ENCODE measurements at places on chromosomes 2 and 18. TPM values are rescaled to one million over a fixed set of nuclear protein-coding genes. Genes with fewer than 3 reads are reported as not detected.

- peak; percentile 77 for DNase-seq
- peak overlapping the region; percentile 61 for H3K4me3 ChIP-seq
- peaks cover 71% of the 10 kb centered on the region for H3K4me1 ChIP-seq
Observed at GRCh38 chr2:46800218-46800617, 115.4 kb downstream of the MCFD2 start.

GRCh38 chr2:237456200-237456843 is 30.7 kb upstream of the MLPH start:
- H3K27me3 ChIP-seq, result no peaks in the 10 kb centered on the region
- H3K36me3 ChIP-seq, result no peaks in the 10 kb centered on the region
- H3K4me1 ChIP-seq, result peaks cover 54% of the 10 kb centered on the region
- H3K4me3 ChIP-seq, result no peak overlapping the region

- H3K27me3 ChIP-seq, result no peaks in the 10 kb centered on the region
- no peaks in the 10 kb centered on the region for H3K4me1 ChIP-seq
- no peak overlapping the region for H3K4me3 ChIP-seq
- DNase-seq, result no peak
- no peaks in the 10 kb centered on the region for H3K36me3 ChIP-seq
- no peak overlapping the region for H3K27ac ChIP-seq
Observed at GRCh38 chr2:57296795-57297517, 749.6 kb upstream of the VRK2 start.

DNA sequence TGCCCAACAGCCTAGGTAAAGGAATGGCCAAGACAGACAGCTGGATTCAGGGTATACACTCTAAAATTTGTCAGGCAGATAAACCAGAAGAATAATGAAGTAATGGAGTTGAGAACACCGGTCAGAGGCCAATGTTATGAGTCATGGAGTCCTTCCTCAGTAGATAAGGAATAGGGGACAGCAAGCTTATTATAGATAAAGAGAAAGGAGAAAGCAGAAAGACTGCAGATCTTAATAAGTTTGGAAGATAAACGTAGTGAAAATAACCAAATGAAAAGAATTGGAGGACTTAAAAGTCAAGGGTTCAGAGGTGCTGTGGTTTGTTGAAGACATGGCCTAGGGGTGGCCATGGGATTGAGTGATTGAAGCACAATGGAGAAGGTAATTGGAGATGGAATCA is 63.5 kb upstream of the NFE2L2 start:
- no peaks in the 10 kb centered on the region for H3K36me3 ChIP-seq
- no peaks in the 10 kb centered on the region for H3K27me3 ChIP-seq
- no peak for DNase-seq
- no peak overlapping the region for H3K27ac ChIP-seq
- no peak overlapping the region for H3K4me3 ChIP-seq

DNA sequence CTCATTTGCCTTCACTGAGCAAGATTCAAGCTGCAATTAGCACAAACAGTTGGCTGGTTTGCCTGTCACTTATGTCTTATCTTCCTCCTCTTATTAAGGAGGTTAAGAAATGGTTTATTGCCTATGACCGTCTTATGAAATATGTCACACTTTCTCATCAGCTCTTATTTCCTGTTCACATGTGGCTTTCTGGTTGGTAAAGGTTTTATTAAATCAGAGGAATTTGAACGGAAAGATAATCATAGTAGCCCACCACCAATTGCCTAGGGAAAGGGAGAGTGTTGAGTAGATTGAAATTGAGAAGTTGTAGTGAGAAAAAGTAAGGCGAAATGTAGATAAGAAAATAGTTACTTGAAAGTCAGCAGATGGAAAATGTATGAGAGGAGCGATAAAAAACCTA is 4.2 kb upstream of the IL1R1 start:
- no peak for DNase-seq
- no peak overlapping the region for H3K4me3 ChIP-seq
- H3K4me1 ChIP-seq, result peaks cover 14% of the 10 kb centered on the region
- H3K36me3 ChIP-seq, result no peaks in the 10 kb centered on the region
- no peaks in the 10 kb centered on the region for H3K27me3 ChIP-seq

DNA sequence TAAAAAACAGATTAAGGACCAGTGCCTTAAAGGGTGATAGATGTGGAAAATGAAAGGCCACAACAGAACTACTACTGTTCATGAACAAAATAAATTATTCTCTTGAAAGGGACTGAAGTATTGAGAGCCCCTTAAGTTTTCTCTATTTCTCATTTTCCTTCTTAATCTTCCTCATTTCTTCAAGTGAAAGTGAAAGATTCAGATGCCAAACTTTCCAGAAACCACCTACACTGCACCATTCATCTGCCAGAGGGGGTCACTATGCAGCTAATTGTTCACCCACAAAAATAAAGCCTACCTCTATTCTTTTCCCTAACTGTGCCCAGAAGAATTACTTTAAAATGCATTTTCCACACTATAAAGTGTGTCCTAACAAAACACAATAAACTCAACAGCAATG is 140.1 kb downstream of the NR4A2 start:
- no peak for DNase-seq
- no peak overlapping the region for H3K4me3 ChIP-seq
- H3K4me1 ChIP-seq, result no peaks in the 10 kb centered on the region
- H3K36me3 ChIP-seq, result no peaks in the 10 kb centered on the region
- H3K27me3 ChIP-seq, result no peaks in the 10 kb centered on the region
- no peak overlapping the region for H3K27ac ChIP-seq

DNA sequence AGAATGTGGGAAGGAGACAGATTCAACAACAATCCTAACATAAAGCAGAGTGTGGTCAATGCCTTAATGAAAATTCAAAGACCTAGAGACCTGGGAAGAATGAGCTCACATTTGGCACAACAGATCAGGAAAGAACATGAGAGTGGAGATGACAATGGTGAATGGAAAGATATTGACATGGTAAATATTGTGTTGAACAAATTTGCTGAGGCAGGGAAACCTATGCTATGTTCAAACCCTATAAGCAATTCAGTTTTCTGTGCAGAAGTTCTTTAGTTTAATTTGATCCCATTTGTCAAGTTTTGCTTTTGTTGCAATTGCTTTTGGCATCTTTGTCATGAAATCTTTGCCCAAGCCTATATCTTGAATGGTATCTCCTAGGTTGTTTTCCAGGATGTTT is 199.4 kb upstream of the LRRTM4 start:
- no peak overlapping the region for H3K27ac ChIP-seq
- no peak for DNase-seq
- no peaks in the 10 kb centered on the region for H3K4me1 ChIP-seq
- no peak overlapping the region for H3K4me3 ChIP-seq
- no peaks in the 10 kb centered on the region for H3K36me3 ChIP-seq

- H3K27me3 ChIP-seq, result no peaks in the 10 kb centered on the region
- peak overlapping the region; percentile 100 for H3K27ac ChIP-seq
- H3K4me3 ChIP-seq, result peak overlapping the region; percentile 98
- H3K36me3 ChIP-seq, result peaks cover 21% of the 10 kb centered on the region
- peak; percentile 1 for DNase-seq
Observed at GRCh38 chr2:238425505-238425978, 1.2 kb upstream of the ASB1 start.

DNA sequence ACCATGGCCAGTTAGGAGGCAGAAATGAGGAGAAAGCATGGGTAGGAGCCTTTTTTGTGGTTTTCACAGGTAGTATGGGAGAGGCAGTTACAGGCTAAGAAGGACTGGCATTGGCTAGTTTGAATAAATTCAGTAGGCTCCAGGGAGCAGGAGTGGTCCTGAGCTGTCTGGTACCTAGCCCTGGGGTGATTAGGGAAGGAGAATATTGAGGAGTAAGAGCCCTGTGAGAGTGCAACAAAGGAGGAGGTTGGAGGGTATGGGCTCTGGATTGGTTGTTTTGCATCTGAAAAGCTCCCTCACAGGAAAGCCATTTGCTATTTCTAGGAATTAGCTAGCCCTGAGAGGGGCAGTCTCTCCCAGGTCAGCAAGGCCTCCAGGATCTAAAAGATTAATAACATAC is 13.3 kb upstream of the TCF7L1 start:
- H3K27me3 ChIP-seq, result peaks cover 6% of the 10 kb centered on the region
- no peak for DNase-seq
- no peak overlapping the region for H3K27ac ChIP-seq
- no peaks in the 10 kb centered on the region for H3K4me1 ChIP-seq

- peak; percentile 43 for DNase-seq
- no peak overlapping the region for H3K4me3 ChIP-seq
- H3K4me1 ChIP-seq, result peaks cover 14% of the 10 kb centered on the region
- peak overlapping the region; percentile 46 for H3K27ac ChIP-seq
- H3K36me3 ChIP-seq, result no peaks in the 10 kb centered on the region
- no peaks in the 10 kb centered on the region for H3K27me3 ChIP-seq
Observed at GRCh38 chr18:9513971-9514512, 38.7 kb downstream of the RALBP1 start.

- no peaks in the 10 kb centered on the region for H3K36me3 ChIP-seq
- peaks cover 14% of the 10 kb centered on the region for H3K27me3 ChIP-seq
- no peak overlapping the region for H3K4me3 ChIP-seq
- H3K27ac ChIP-seq, result no peak overlapping the region
- peaks cover 21% of the 10 kb centered on the region for H3K4me1 ChIP-seq
- DNase-seq, result peak; percentile 92
Observed at GRCh38 chr2:233711312-233712008, 1.2 kb upstream of the UGT1A5 start.

GRCh38 chr18:58412844-58413666 is 215.8 kb downstream of the ALPK2 start:
- DNase-seq, result no peak
- no peak overlapping the region for H3K27ac ChIP-seq
- H3K4me1 ChIP-seq, result peaks cover 18% of the 10 kb centered on the region
- no peaks in the 10 kb centered on the region for H3K36me3 ChIP-seq

GRCh38 chr2:187862715-187863114 is 308.5 kb upstream of the TFPI start:
- no peak for DNase-seq
- H3K27ac ChIP-seq, result no peak overlapping the region
- no peaks in the 10 kb centered on the region for H3K36me3 ChIP-seq
- H3K4me3 ChIP-seq, result no peak overlapping the region
- H3K4me1 ChIP-seq, result no peaks in the 10 kb centered on the region

DNA sequence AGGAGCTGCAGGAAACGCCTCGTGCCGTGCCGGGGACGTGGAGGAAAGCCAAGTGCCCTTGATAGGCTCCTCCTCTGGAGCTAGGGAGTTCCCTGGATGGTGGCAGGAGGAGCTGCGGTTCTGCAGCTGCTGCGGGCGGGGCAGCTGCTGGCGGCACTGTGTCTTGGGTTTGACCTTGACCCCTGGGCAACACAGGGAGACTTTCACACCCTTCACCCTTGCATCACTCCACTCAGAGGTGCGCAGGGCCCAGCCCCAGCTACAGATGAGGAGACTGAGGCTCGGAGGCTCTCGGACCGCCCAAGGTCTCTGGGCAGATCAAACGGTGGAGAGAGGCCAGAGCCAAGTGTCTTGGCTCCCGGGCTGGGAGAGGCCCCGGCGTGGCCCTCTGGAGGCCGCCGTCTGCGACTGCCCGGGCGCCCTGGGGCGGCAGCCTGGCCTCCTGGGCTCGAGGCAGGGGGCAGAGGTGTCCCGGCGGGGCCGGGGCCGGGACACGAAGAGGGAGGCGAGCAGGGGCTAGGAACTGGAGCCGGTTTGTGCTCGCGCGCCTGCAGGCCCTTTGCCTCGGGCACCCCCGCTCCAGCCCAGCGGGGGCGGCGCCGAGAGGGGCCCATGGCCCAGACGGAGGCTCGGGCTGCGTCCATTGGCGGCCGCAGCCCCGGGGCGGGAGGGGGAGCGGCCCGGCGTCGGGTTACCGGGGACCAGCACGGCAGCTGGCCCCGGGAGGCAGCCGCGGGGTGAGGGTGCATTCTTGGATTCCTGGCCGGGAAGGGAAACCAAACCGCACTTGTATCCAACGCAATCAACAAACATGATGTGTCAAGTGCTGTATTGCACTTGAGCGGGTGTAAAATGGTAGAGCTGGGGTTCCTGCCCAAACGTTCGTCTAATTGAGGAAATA is 129.6 kb upstream of the SLC1A4 start:
- H3K4me1 ChIP-seq, result peaks cover 46% of the 10 kb centered on the region
- H3K4me3 ChIP-seq, result peak overlapping the region; percentile 54
- H3K27me3 ChIP-seq, result no peaks in the 10 kb centered on the region

- H3K27ac ChIP-seq, result no peak overlapping the region
- DNase-seq, result no peak
- no peaks in the 10 kb centered on the region for H3K27me3 ChIP-seq
- H3K4me1 ChIP-seq, result no peaks in the 10 kb centered on the region
Observed at GRCh38 chr18:64852281-64852680, 703.4 kb upstream of the LINC00305 start.

- H3K27me3 ChIP-seq, result no peaks in the 10 kb centered on the region
- no peak overlapping the region for H3K4me3 ChIP-seq
- peak; percentile 76 for DNase-seq
- H3K27ac ChIP-seq, result no peak overlapping the region
- H3K36me3 ChIP-seq, result no peaks in the 10 kb centered on the region
Observed at GRCh38 chr2:220147161-220148038, 520.0 kb downstream of the SLC4A3 start.

GRCh38 chr18:2459886-2460285 is 111.4 kb downstream of the METTL4 start:
- no peak overlapping the region for H3K4me3 ChIP-seq
- no peaks in the 10 kb centered on the region for H3K36me3 ChIP-seq
- H3K27ac ChIP-seq, result no peak overlapping the region
- H3K27me3 ChIP-seq, result no peaks in the 10 kb centered on the region

- DNase-seq, result no peak
- H3K4me3 ChIP-seq, result no peak overlapping the region
- H3K27ac ChIP-seq, result no peak overlapping the region
Observed at GRCh38 chr2:34652636-34653035, 1053.5 kb upstream of the FAM98A start.

- H3K4me3 ChIP-seq, result peak overlapping the region; percentile 70
- no peaks in the 10 kb centered on the region for H3K36me3 ChIP-seq
- H3K4me1 ChIP-seq, result peaks cover 26% of the 10 kb centered on the region
- H3K27me3 ChIP-seq, result no peaks in the 10 kb centered on the region
- peak overlapping the region; percentile 82 for H3K27ac ChIP-seq
- DNase-seq, result no peak
Observed at GRCh38 chr2:26300234-26300925, 45.6 kb upstream of the SELENOI start.

DNA sequence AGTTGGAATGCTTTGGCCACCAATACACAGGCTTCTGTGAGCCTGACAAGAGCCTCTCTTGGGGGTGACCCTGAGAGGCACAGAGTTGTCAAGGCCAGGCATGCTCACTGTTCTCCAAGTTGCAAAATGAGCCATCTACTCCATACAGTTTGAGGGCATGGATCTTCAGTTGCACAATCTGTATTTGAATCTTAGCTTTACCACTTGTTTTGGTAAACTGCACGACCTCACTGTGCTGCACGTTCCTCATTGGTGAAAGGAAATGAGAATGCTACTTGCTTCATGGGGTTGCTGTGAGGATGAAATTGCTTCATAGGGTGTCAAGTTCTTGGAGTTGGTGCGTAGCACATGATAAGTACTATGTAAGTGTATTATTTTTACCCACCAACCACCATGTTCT is 12.0 kb upstream of the HAAO start:
- no peak overlapping the region for H3K4me3 ChIP-seq
- peaks cover 14% of the 10 kb centered on the region for H3K4me1 ChIP-seq
- H3K36me3 ChIP-seq, result no peaks in the 10 kb centered on the region
- no peak overlapping the region for H3K27ac ChIP-seq
- DNase-seq, result no peak

GEN1 gene
- 8.3 TPM for total RNA-seq

EFHD1 gene
- 2.4 TPM for total RNA-seq

ZFP36L2 gene
- total RNA-seq, result 14.7 TPM

TMEM200C gene
- under 0.01 TPM for total RNA-seq

C1QL2 gene
- total RNA-seq, result not detected

IHH gene
- under 0.01 TPM for total RNA-seq

KCNS3 gene
- total RNA-seq, result 2.7 TPM

HOXD3 gene
- total RNA-seq, result 2.1 TPM
